ENCODE measurements at places on chromosomes 7 and 10.
A peak's percentile ranks its signal among the peaks of the same experiment; 100 is the strongest.

- DNase-seq, result no peak
Measured at GRCh38 chr10:78511324-78512204, 477.9 kb downstream of the RPS24 start.

GRCh38 chr10:72690071-72690755 lies 1.7 kb upstream of the MCU start:
- peak; percentile 24 for DNase-seq

DNA sequence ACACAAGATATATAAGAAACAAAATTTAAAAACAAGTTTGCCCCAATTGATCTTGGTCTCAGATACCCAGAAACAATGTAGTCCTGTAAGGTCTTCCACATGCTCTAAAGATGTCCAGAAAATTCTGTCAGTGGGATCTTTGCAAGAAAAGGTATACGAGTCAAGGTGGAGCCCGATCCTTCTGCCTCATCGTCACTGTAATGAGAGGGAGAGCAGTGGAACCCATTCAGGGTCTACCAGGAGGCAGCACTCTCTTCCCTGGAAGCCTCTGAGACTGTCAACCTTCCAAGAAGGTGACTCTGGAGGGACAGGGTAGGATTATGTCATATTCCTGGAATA lies 112.8 kb downstream of the JCAD start:
- DNase-seq, result no peak

DNA sequence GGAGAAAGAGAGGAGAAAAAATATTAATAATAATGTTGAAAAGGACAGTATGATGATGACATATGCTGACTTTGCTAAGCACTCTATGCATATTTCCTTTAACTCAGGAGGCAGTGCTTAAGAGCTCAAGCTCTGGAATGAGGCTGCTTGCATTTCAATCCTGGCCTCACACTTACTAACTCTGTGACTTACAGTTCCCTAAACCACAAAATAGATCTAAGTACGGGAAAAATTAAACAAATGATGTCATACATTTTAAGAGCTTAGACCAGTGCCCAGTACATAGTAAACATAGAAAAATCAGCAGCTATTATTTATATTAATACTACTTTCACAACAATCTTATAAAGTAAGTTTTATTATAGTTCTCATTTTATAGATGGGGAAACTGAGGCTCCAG lies 61.3 kb downstream of the GFRA1 start:
- DNase-seq, result no peak

DNA sequence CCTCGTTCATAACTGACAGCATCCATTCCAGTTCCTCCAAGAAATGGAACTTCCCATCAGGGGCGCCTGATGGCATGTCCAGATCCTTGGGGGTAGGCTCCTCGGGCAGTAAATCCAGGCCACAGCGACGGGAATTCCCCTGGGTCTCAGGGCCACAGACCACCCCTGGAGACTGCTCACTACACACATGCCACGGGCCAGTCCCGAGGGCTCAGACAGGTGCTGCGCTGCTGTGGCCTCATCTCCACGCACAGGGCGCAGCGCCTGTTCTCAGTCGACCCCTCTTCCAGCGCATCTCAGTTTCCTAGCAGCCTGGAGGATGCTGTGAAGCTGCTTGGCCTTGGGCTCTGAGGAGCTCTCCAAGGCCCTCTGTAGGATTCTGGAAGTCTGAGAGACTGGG lies 473.5 kb upstream of the FOXK1 start:
- no peak for DNase-seq

GRCh38 chr7:128841921-128842673 lies 11.9 kb downstream of the FLNC start:
- DNase-seq, result peak; percentile 87

Data from suppressor macrophage treated with lipopolysaccharide for 1 hour (primary cell).